ENCODE measurements at places on chromosomes 6 and 20.
A peak's percentile ranks its signal among the peaks of the same experiment; 100 is the strongest.

GRCh38 chr20:41693136-41693979, 75.2 kb upstream of the CHD6 start:
- peak; percentile 89 for DNase-seq

DNA sequence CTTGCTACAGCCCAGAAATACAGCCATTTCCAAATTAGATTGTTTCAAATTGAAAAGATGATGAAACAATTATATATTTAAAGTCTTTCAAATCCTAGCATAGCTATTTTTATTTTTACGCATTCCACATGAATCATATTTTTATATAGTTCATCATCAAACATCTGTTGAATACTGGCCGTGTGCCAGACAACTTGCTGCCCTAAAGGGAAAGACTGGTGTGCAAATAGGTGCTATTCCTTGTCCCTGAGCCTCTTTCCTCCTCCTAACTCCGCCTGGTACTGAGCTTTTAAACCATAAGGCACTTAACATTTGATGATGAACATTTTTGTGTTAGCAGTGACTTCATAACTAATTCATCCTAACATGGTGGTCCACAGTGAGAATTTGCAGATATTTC, 18.7 kb upstream of the PLCG1 start:
- no peak for DNase-seq

- no peak for DNase-seq
Observed at GRCh38 chr20:21124190-21124589, 1.7 kb upstream of the KIZ start.

GRCh38 chr6:41682497-41683272, 44.4 kb downstream of the MDFI start:
- no peak for DNase-seq

DNA sequence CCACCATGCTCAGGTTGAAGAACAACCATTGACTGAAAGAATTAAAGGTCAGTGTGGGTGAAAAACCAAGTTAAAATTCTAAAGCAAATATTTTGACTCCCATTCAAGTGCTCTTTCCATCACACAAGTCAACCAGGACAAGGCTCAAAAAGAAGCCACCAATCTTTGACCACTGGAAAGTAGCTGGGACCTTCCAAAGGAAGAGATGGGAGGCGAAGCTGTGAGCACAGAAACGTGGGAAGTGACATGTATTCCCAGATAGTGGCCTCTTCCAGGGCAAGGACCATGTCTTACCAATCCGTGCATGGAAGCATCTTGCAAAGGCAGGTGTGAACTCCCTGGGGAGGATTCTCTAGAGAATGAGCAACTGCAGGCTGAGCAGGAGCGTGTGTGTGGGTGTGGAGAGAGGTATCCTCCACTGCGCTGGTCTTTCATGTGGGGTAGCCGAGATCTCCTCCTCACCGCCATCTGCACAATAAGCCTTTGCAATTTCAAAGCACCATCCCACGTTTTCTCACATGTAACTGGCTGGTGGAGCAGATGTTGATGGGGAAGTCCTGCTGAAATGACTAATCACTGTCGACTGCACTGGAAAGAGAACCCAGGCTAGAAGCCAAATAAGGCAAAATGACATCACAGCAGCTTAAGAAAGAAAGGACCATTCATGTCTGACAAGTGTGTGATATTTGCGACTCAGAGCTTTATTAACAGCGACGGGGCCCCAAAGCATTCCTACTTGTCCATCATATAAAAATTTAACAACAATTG, 189.4 kb upstream of the RREB1 start:
- DNase-seq: peak; percentile 39

DNA sequence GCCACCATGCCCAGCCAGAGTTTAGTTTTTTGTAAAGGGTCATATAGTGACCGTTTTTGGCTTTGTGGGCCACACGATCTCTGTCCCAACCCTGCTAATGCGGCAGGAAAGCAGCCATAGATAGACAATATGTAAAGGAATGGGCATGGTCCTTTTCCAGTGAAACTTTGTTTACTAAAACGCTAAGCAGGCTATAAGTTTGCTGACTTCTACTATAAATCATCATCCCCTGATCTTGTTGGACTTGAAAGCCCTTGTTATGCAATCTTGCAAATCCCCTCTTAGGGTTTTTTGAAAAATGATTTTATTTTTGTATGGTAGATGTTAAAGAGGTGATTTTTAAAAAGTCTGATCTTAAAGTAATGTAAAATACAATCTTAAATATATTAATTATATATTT, 63.6 kb downstream of the CBFA2T2 start:
- no peak for DNase-seq

GRCh38 chr6:41176189-41176588, 13.3 kb upstream of the TREM2 start:
- DNase-seq: no peak
